ENCODE measurements at places on chromosomes 1 and 21.

- no peak for DNase-seq
Observed at GRCh38 chr1:199837321-199837720, 190.2 kb upstream of the NR5A2 start.

DNA sequence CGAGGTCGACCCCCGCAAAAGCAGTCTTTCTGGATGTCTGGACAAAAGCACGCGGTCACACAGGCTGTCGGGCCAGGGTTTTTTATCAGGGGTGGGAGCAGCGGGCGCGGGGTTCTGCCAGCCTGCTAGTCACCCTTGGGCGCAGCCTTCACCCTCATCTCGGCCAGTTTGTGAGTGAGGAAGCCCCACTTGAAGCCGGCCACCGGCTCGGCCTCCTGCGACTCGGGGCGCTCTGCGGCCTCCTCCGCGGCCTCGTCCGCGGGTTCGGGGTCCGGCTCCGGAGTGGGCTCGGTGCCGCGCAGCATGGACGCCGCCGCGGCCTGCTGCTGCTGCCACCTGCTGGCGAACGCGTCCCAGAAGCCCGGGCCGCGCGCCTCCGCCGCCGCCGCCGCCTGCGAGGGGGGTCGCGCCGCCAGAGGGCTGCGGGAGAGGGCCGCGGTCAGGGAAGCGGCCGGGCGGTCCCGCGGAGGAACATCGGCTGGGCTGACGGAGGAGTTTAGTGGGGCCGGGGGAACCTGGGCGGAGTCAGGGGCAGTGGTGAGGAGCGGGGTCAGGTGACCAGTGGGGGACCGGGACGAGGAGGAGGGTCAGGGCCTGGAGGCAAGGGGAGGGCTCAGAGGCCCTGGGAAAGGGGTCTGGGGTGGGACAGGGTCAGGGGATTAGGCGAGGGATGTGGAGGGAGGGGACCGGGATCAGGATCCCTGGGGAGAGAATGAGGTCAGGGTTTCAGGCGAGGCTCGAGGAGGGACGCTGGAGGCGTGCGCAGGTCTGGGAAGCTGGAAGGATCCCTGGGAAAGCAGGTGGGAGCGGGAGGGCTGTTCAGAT, 4.5 kb downstream of the C1orf232 start:
- no peak for DNase-seq

GRCh38 chr21:14582934-14583628, 37.0 kb upstream of the SAMSN1 start:
- no peak for DNase-seq

DNA sequence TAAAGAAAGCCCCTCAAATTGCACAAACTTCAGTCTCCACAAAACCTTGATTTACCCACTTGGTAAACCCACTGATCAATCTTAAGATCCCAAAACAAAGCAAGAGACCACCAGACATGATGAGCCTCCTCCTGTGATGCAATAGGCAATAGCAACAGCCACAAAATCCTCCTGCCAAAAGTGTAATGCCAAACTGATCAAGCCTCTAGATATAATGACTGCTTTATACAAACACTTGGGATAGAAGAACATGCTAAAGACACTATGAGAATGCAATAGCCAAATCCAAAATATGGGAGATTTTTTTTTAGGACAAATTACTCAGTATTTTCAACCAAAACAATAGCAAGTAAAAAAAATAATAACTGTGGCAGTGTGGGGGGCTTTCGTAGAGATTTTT, 64.9 kb upstream of the PTGFRN start:
- DNase-seq, result no peak

GRCh38 chr21:41894922-41895557, 15.9 kb upstream of the PRDM15 start:
- DNase-seq, result peak; percentile 84

DNA sequence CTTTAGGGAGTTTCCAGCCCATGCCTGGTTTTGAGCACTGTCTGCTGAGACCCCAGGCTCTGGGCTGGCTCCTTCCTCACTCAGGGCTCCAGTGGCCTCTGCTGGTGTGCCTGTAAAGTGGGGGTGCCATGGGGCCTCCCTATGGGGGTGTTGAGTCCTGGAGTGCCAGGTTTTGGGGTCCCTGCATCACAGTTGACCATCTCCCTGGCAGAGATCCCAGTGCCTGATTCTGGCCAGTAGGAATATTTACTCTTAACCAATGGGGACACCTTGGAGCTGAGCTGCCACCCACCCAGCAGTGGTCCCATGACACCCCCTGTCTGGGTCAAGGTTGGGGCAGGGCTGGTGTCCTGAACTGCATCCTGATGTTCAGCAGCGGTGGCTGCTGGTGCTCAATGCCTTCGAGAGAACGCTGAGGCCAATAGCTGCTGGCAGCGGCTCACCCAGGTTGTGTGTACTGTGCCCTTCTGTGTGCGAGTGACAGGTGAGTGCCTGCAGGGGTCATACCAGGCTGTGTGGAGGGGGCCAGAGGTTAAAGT, 9.6 kb upstream of the ZNF669 start:
- DNase-seq, result no peak

DNA sequence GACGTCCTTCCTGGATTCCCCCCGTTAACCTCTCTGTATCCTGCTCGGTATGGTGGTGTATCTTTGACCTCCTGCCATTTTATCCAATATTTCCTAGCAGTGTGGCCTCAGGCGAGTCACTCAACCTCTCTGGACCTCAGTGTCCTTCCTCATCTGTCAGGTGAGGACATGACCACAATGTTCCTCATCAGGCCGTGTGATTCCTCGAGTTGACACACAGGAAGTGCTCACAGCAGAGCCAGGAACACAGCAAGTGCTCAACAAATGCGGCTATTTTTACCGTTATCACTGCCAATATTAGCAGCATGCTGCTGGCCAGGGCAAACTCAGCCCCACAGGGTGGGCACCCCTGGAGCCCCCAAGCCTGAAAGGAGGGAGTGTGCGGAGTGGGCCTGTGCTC, 450.2 kb downstream of the KIF26B start:
- DNase-seq, result no peak
